Activated T-helper 2 cell treated with anti-CD3 and anti-CD28 coated beads, Interferon-gamma antibody, Interleukin-2, Interleukin-4, amounts not matched to agents 10 μg/mL and 5 μg/mL and 100 μg/mL, durations not matched to agents 14 hours and 24 hours and 36 hours (primary cell): ENCODE measurements at places on chromosomes 3 and 15. TPM values are rescaled to one million over a fixed set of nuclear protein-coding genes. Genes with fewer than 3 reads are reported as not detected.

DNA sequence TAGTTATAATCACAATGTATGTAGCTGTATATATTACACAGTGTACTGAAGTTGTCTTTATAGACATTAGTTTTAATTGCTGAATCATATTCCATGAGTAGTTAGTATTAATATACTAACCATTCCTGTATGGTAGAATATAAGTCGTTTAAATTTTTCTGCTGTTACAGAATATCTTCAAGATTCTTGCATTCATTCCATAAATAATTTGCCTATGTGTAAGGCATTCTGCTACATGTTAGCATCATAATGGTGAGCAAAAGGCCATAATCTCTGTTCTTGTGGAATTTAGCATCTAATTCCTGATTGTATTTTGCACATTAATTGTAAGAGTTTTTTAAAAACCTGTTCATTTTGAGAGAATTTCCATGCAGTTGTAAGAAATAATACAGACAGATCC is 14.1 kb downstream of the GYG1 start:
- H3K4me3 ChIP-seq: no peak overlapping the region
- no peak for DNase-seq
- peaks cover 20% of the 10 kb centered on the region for H3K4me1 ChIP-seq

Gene FETUB
- not detected in 2 replicates for total RNA-seq

Gene STX19
- not detected in 2 replicates for total RNA-seq

DNA sequence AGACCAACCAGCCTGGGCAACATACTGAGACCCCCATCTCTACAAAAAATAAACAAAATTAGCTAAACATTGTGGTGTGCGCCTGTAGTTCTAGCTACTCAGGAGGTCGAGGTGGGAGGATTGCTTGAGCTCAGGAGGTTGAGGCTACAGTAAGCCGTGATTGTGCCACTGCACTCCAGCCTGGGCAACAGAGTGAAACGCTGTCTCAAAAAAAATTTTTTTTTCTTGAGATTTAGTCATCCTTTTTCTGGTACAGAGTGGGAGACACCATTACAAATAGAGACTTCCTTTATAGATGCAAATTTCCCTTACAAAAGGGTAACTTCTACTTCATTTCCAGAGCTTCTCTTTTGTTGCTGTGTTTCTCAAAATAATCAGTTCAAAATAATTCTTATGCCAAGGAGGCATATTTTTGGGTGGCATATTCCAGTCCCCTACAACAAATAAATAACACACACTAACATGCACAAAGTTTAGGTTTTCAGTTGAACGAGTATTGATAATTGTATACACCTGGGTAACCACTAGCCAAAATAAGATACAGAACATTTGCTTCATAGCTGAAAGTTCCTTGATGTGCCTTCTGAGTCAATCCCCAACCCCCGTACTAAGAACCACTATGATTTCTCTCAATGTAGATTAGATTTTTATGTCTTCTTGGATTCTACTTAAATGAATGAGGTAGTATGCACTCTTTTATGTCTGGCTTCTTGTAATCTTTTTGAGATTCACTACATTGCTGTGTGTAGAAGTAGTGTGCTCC is 248.9 kb upstream of the PROK2 start:
- peaks cover 8% of the 10 kb centered on the region for H3K27me3 ChIP-seq
- peaks cover 19% of the 10 kb centered on the region for H3K4me1 ChIP-seq
- no peak for DNase-seq

Gene ZNF80
- total RNA-seq: 0.64 and 0.74 TPM in 2 replicates

DNA sequence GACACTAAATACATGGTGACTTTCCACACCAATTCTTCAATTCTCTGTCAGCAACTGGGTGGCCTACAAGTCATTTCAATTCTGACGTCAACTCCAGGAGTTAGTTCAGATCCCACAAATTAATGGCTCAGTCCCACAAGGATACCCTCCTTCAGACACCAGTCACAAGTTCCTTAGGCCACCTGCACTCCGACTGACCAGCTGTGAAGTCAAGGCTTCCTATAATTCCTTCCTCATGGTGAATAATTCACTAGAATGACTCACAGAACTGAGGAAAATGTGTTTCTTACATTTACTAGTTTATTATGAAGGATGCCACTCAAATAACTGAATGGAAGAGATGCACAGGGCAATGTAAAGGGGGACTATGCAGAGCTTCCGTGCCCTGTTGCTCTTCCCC is 6.3 kb upstream of the PIAS1 start:
- DNase-seq: no peak
- H3K36me3 ChIP-seq: no peaks in the 10 kb centered on the region
- no peak overlapping the region for H3K27ac ChIP-seq
- H3K4me1 ChIP-seq: peaks cover 7% of the 10 kb centered on the region
- no peak overlapping the region for H3K4me3 ChIP-seq

Gene ALPK3
- 0.34 TPM in 2 replicates for total RNA-seq

- DNase-seq: no peak
- H3K27me3 ChIP-seq: no peaks in the 10 kb centered on the region
- peaks cover 3% of the 10 kb centered on the region for H3K36me3 ChIP-seq
- no peak overlapping the region for H3K4me3 ChIP-seq
- peaks cover 35% of the 10 kb centered on the region for H3K4me1 ChIP-seq
- H3K27ac ChIP-seq: peak overlapping the region; percentile 71
These were observed 9.2 kb upstream of the CBLB start for GRCh38 chr3:105878061-105878460.

Gene ZCWPW2
- total RNA-seq: 0.14 and 0.16 TPM in 2 replicates

DNA sequence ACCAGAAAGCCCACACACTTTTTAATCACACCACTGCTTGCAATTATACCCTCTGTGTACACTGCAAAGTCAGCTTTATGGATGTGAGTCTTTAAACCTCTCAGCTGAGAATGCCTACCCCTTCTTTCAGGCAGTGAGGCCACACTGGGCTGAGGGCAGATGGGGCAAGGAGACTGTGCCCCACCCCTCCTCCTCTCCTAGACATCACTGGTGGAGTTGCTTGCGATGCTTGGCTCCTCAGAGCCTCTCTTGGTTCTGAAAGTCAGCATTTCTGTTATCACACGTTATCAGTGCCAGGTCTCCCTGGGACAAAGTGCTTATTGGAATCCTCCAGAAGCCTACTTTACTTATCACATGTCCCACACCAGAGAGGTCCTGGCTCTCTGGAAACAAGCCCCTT is 128.2 kb downstream of the ZNF621 start:
- no peak overlapping the region for H3K4me3 ChIP-seq
- H3K36me3 ChIP-seq: no peaks in the 10 kb centered on the region
- H3K27me3 ChIP-seq: no peaks in the 10 kb centered on the region
- H3K4me1 ChIP-seq: no peaks in the 10 kb centered on the region
- H3K27ac ChIP-seq: no peak overlapping the region
- no peak for DNase-seq

Gene MESP1
- total RNA-seq: 7.1 and 7.5 TPM in 2 replicates

- no peak overlapping the region for H3K27ac ChIP-seq
- H3K36me3 ChIP-seq: peaks cover 57% of the 10 kb centered on the region
- H3K4me3 ChIP-seq: no peak overlapping the region
- H3K4me1 ChIP-seq: peaks cover 14% of the 10 kb centered on the region
These were observed 80.6 kb downstream of the FBXL22 start for GRCh38 chr15:63677778-63678177.

DNA sequence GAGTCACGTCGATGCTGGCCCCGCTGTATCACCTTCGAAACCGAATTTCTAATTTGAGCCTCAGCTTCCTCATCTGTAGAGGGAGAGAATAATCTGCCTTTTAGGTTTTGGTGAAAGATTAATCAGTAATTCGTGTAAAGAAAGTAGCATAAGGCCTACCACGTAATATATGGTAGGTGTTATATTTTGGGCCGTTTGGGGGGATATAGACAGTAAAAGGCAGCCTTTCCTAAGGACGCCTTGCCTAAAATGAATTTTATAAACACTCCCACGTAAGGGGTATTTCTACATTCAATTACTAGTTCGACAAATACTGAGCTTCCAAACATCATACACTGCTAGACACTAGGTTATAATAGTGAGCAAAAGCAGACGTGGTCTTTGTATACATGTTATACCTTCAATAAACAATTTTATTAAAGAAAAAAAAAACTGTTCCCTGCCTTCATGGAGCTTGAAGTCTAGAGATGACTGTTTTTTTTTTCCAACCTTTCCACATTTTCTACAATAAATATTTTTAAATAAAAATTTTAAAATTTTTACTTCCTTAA is 737 bp downstream of the JAGN1 start:
- peaks cover 41% of the 10 kb centered on the region for H3K36me3 ChIP-seq
- H3K4me1 ChIP-seq: peaks cover 33% of the 10 kb centered on the region
- H3K27ac ChIP-seq: peak overlapping the region; percentile 99
- peak overlapping the region; percentile 97 for H3K4me3 ChIP-seq

Gene UROC1
- not detected in 2 replicates for total RNA-seq

DNA sequence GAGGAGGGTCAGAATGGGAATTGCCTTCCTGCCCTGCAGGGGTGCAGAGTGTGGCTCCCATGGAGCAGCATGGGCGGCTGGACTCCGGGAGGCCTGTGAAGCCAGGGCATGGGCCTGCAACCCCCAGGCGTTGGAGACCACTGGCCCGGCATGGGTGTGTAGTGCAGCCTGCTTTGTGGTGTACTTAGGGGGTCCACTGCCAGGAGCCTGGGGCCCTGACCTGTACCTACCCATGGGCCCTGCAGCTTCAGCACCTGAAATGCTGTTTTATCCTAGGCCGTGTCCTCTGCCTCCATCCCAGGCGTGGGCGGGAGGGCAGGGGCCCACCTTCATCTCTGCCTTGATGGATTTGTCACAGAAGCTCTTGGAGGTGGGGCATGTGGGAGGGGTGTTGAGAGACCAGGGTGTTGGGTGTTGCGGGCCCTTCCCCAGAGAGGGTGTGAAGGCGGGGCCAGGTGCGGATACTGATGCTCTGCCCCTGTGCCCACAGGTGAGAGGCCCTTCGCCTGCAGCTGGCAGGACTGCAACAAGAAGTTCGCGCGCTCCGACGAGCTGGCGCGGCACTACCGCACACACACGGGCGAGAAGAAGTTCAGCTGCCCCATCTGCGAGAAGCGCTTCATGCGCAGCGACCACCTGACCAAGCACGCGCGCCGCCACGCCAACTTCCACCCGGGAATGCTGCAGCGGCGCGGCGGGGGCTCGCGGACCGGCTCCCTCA is 45.0 kb downstream of the KLF13 start:
- H3K27me3 ChIP-seq: no peaks in the 10 kb centered on the region
- no peak overlapping the region for H3K4me3 ChIP-seq
- H3K4me1 ChIP-seq: peaks cover 45% of the 10 kb centered on the region
- H3K36me3 ChIP-seq: peaks cover 63% of the 10 kb centered on the region

GRCh38 chr3:24490151-24490550 is 4.5 kb downstream of the THRB start:
- no peak for DNase-seq
- H3K4me3 ChIP-seq: no peak overlapping the region
- H3K36me3 ChIP-seq: no peaks in the 10 kb centered on the region
- H3K4me1 ChIP-seq: no peaks in the 10 kb centered on the region
- H3K27me3 ChIP-seq: peaks cover 30% of the 10 kb centered on the region

- H3K4me1 ChIP-seq: no peaks in the 10 kb centered on the region
- H3K27me3 ChIP-seq: no peaks in the 10 kb centered on the region
- no peaks in the 10 kb centered on the region for H3K36me3 ChIP-seq
- H3K4me3 ChIP-seq: no peak overlapping the region
- DNase-seq: no peak
- H3K27ac ChIP-seq: no peak overlapping the region
These were observed 32.7 kb downstream of the CADM2 start for GRCh38 chr3:84991422-84991900.

- DNase-seq: no peak
- peaks cover 21% of the 10 kb centered on the region for H3K27me3 ChIP-seq
- H3K4me3 ChIP-seq: no peak overlapping the region
- no peak overlapping the region for H3K27ac ChIP-seq
- H3K36me3 ChIP-seq: no peaks in the 10 kb centered on the region
These were observed 23.9 kb upstream of the TRA2B start for GRCh38 chr3:185961675-185962232.

DNA sequence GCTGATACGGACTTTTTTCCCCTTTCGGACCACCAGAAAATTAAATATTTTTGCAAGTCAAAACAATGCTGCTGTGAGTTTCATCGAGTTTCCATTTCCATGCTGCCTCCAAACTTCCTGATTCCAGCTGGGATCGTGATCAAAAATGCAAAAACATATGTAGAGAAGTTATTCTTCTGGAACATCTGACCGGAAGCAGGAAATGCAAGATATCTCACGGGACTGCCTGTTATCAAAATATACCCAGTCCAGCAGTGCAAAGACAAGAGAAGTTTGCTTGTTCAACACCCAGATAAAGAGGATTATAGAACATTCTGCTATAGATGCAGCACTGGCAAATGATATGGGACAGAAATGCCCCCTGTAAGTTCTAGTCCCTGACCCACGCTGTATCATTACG is 726.7 kb upstream of the NR2F2 start:
- no peaks in the 10 kb centered on the region for H3K27me3 ChIP-seq
- H3K4me1 ChIP-seq: no peaks in the 10 kb centered on the region

- H3K27ac ChIP-seq: no peak overlapping the region
- no peak overlapping the region for H3K4me3 ChIP-seq
- DNase-seq: no peak
- peaks cover 37% of the 10 kb centered on the region for H3K4me1 ChIP-seq
- H3K27me3 ChIP-seq: no peaks in the 10 kb centered on the region
- H3K36me3 ChIP-seq: peaks cover 26% of the 10 kb centered on the region
These were observed 3.6 kb downstream of the SNX1 start for GRCh38 chr15:64099379-64099778.

Gene CD200R1
- total RNA-seq: 3.4 and 4.1 TPM in 2 replicates

Gene TMEM45A
- 0.96 and 1.1 TPM in 2 replicates for total RNA-seq

GRCh38 chr15:89139613-89140499 is 51.6 kb downstream of the ABHD2 start:
- DNase-seq: no peak
- H3K4me1 ChIP-seq: peaks cover 44% of the 10 kb centered on the region
- no peaks in the 10 kb centered on the region for H3K27me3 ChIP-seq
- H3K27ac ChIP-seq: no peak overlapping the region

GRCh38 chr3:183217548-183218332 is 35.3 kb upstream of the B3GNT5 start:
- DNase-seq: no peak
- H3K36me3 ChIP-seq: peaks cover 5% of the 10 kb centered on the region
- H3K27ac ChIP-seq: peak overlapping the region; percentile 26

DNA sequence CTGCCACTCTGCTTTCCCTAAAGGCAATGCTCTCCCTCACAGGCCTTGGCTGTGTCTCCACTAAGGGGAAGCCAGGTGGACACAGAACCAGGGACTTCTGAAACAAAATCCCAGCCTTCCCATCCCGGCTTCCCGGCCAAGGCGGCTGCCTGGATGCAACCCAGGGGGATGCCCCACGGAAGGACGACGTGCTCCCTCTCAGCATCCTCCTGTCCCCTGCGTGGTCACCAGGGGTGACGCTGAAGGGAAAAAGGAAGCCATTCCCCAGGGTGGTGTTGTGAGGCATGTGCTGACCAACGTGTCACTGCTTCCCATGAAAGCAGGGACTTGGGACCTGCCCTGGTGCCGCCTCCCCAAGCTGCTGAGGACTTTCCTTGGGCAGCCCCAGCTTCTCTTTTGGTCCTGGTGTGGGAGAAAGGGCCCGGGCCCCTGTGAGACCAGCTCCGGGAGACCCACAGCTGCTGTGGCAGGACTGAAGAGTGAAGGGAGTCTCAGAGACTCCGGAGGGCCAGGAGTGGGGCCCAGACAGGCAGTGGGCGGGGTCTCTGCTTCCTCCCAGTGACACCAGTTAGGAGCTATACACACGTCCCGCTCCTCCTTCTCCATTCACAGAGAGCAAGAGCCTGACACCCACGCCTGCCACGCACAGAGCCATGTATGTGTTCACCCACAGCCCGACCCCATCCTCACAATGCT is 139.2 kb downstream of the NUP210 start:
- H3K4me3 ChIP-seq: peak overlapping the region; percentile 37
- H3K4me1 ChIP-seq: peaks cover 1% of the 10 kb centered on the region
- H3K27ac ChIP-seq: no peak overlapping the region
- H3K36me3 ChIP-seq: peaks cover 12% of the 10 kb centered on the region
- no peak for DNase-seq
- H3K27me3 ChIP-seq: peaks cover 48% of the 10 kb centered on the region

- DNase-seq: no peak
- peaks cover 2% of the 10 kb centered on the region for H3K4me1 ChIP-seq
- no peak overlapping the region for H3K27ac ChIP-seq
- peaks cover 28% of the 10 kb centered on the region for H3K27me3 ChIP-seq
- no peak overlapping the region for H3K4me3 ChIP-seq
These were observed 265.2 kb upstream of the TLE3 start for GRCh38 chr15:70362886-70363285.
